ENCODE measurements at places on chromosomes 7 and 10. TPM values are rescaled to one million over a fixed set of nuclear protein-coding genes. Genes with fewer than 3 reads are reported as not detected.

- no peak for DNase-seq
Measured at GRCh38 chr10:104299031-104299904, 30.3 kb downstream of the GSTO2 start.

The HYAL4 gene
- not detected for total RNA-seq

GRCh38 chr7:48089046-48090003, at the start of gene UPP1:
Gene UPP1, plus strand, starts transcription at chr7:48089265. Its CDS starts 5,519 bp downstream, at chr7:48094784.
- no peak for DNase-seq

GRCh38 chr7:94301024-94301586, 93.6 kb upstream of the COL1A2 start:
- peak; percentile 67 for DNase-seq

- DNase-seq: no peak
Measured at GRCh38 chr7:78022165-78022564, 223.6 kb downstream of the PHTF2 start.

The FBXO24 gene
- total RNA-seq: 0.59 TPM

DNA sequence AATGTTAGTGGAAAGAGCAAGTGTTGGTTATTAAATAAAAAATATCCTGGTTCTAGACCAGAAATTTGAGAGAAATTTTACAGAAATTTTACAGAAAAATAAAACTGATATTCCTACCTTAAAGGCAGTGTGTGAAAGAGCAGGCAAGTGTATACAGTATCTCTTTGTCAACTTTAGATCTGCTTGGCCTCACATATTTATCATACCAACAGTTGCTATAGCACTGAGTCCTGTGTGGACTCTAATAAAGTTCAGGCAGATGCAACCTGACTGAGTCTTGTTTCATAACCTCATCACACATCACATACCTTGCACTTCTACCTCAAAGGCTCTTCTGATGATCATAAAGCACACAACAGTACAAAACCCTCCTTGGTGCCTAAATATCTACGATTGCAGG, 552.4 kb upstream of the PCDH15 start:
- DNase-seq: no peak

GRCh38 chr10:13993169-13993568, 337.6 kb downstream of the FRMD4A start:
- no peak for DNase-seq

The PILRB gene
- total RNA-seq: 73.2 TPM

The CCDC3 gene
- 0.10 TPM for total RNA-seq

Data from Panc1 (cell line).